ENCODE measurements at places on chromosomes 1 and 21. TPM values are rescaled to one million over a fixed set of nuclear protein-coding genes. Genes with fewer than 3 reads are reported as not detected.

GRCh38 chr1:212490276-212490675, 57.6 kb downstream of the NENF start:
- no peaks in the 10 kb centered on the region for H3K36me3 ChIP-seq
- H3K4me1 ChIP-seq, result no peaks in the 10 kb centered on the region
- no peak overlapping the region for H3K27ac ChIP-seq

GRCh38 chr1:183424691-183425090, 6.5 kb upstream of the NMNAT2 start:
- no peak overlapping the region for H3K27ac ChIP-seq
- no peaks in the 10 kb centered on the region for H3K4me1 ChIP-seq
- H3K27me3 ChIP-seq, result peaks cover 13% of the 10 kb centered on the region
- no peak for DNase-seq

DNA sequence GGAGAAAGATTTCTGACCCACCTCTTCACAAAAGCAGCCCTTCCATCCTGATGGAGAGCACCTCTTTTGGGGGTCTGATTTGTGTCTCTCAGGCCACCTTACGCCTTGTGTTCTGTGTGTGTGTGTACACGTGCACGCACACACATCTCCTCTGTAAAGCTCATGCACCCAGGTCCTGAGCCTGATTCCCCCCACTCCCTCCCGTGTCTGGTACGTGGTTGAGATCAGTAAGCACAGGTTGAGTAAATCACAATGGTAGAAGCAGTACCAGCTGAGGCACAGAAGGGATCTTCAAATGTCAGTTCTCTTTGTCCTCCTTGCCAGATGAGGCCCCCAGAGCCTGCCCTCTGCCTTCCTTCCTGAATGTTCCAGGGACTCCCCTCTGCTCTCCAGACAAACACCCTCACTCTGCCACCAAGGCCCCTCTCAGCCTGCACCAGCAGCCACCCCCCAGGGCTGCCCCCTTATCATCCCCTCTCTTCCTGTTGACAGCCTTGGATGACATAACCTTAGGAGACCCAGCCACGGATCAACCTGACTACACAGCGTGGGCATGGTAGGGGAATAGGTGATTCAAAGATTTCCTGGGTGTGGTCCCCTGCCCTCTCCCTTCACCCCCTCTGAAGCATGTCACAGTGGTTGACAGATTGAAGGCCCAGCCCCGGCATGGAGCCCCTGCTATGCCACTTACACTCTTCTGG, 112.8 kb downstream of the HIVEP3 start:
- H3K4me3 ChIP-seq, result no peak overlapping the region
- peaks cover 50% of the 10 kb centered on the region for H3K4me1 ChIP-seq
- no peaks in the 10 kb centered on the region for H3K36me3 ChIP-seq
- H3K27ac ChIP-seq, result peak overlapping the region; percentile 81
- DNase-seq, result no peak

DNA sequence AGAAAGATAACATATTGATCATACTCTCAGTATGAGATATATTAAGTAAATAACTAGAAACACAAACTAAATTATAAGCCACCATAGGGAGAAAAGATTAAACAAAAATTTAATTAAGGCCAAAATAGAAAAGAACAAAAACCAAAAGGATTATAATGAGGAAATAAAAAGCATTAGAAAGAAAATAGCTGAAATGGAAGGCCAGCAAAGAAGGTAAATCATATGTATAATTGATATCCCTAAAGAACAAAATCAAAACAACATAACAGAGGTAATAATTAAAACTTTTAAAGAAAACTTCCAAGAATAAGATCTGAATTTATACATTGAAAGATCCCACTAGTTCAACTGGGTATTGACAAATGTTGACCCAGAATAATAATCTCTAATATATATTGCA, 453.0 kb downstream of the LRRIQ3 start:
- no peak for DNase-seq
- H3K27me3 ChIP-seq, result no peaks in the 10 kb centered on the region
- no peak overlapping the region for H3K4me3 ChIP-seq
- H3K36me3 ChIP-seq, result no peaks in the 10 kb centered on the region

DNA sequence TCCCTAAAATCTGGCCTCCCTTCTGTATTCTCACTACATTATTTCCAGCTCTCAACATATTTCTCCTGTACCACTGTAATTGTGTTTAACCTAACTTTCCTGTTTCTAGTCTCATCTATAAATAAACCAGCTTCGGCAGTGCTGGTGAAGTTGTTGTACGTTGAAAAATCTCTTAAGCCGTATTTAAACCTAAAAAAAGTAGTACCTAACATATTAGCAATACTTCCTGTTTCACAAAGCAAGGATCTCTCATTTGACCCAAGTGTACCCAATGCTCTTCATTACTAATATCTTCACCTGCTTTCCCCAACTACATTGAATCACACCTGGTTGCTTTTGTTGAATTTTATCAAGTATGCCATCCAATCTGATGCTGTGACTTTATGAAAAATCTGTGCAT, 42.2 kb upstream of the RGS21 start:
- H3K4me3 ChIP-seq, result no peak overlapping the region
- no peaks in the 10 kb centered on the region for H3K27me3 ChIP-seq
- H3K36me3 ChIP-seq, result no peaks in the 10 kb centered on the region
- H3K27ac ChIP-seq, result no peak overlapping the region
- H3K4me1 ChIP-seq, result no peaks in the 10 kb centered on the region
- DNase-seq, result no peak

DNA sequence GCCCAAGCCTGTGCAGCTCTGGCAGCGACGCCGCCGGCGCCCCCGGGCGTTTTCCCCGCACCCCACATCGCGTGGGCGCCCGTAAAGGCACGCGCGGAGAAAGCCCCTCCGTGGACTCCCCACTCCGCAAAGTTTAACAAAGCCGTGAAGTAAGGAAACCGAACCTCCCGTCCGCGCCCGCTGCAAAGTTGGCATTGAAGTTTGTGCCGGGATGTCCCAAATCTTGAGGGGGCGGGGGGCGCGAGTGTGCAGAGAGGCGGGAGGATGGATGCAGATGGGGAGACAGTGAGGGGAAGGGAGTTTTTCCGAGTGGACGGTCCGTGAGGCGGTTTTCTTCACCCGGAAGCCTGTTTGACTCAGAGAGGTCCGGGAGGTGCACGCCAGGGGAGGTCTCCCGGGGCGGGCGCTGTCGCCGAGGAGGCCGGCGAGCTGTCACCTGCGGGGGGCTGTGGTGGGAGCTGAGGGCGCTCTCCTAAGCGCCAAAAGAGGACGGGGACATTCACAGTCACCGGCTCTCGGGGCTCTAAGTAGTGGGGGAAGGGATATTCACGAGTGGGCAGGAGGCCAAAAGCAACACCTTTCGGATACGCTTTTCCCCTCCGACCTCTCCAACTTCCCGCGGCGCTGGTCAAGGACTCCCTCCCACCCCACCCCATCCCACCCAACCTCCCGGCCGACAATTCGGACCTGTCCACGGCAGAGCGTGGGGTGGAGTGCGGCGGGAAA, 1.3 kb downstream of the WLS start:
- H3K4me1 ChIP-seq, result peaks cover 2% of the 10 kb centered on the region
- H3K36me3 ChIP-seq, result no peaks in the 10 kb centered on the region
- peak overlapping the region; percentile 38 for H3K4me3 ChIP-seq
- H3K27ac ChIP-seq, result no peak overlapping the region
- H3K27me3 ChIP-seq, result peaks cover 31% of the 10 kb centered on the region

GRCh38 chr1:163076446-163076845, 7.3 kb downstream of the RGS4 start:
- no peak overlapping the region for H3K27ac ChIP-seq
- H3K27me3 ChIP-seq, result peaks cover 3% of the 10 kb centered on the region
- no peaks in the 10 kb centered on the region for H3K36me3 ChIP-seq
- no peak overlapping the region for H3K4me3 ChIP-seq

- H3K27me3 ChIP-seq, result no peaks in the 10 kb centered on the region
- H3K27ac ChIP-seq, result no peak overlapping the region
- H3K4me1 ChIP-seq, result peaks cover 4% of the 10 kb centered on the region
- H3K4me3 ChIP-seq, result no peak overlapping the region
- DNase-seq, result no peak
Observed at GRCh38 chr1:34851431-34852105, 8.0 kb downstream of the SMIM12 start.

GRCh38 chr1:117758444-117759316, 152.8 kb downstream of the TENT5C start:
- H3K27ac ChIP-seq, result no peak overlapping the region
- H3K36me3 ChIP-seq, result no peaks in the 10 kb centered on the region
- peak overlapping the region; percentile 5 for H3K4me3 ChIP-seq
- H3K4me1 ChIP-seq, result peaks cover 15% of the 10 kb centered on the region
- peaks cover 17% of the 10 kb centered on the region for H3K27me3 ChIP-seq

- no peak overlapping the region for H3K4me3 ChIP-seq
- peaks cover 7% of the 10 kb centered on the region for H3K4me1 ChIP-seq
- no peak for DNase-seq
- no peaks in the 10 kb centered on the region for H3K27me3 ChIP-seq
Observed at GRCh38 chr1:175216444-175216843, 23.9 kb upstream of the KIAA0040 start.

- peaks cover 10% of the 10 kb centered on the region for H3K27me3 ChIP-seq
- H3K27ac ChIP-seq, result no peak overlapping the region
- no peak overlapping the region for H3K4me3 ChIP-seq
- DNase-seq, result no peak
- H3K4me1 ChIP-seq, result no peaks in the 10 kb centered on the region
Observed at GRCh38 chr1:62312698-62313097, 6.5 kb downstream of the KANK4 start.

DNA sequence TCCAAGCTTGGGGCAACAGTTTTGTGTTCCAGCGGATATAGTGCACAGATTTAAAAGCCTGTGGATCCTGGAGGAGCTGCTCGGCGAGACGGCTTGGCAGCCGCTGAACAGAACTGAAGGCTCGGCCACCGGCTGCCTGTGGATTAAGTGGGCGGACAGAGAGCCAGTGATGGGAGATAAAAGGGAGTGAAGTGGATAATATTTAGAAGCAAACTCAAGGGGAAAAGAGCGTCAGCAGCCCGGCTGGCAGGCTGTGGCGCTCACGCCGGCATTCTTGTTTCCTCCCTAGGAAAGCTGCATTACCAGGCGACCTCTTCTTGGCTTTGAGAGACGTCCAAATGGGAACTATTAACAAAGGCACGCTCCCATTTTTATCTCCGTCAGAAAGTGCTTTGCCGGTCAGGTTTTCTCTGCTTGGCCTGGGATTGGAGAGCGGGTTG, 10.4 kb downstream of the TRABD2B start:
- peaks cover 14% of the 10 kb centered on the region for H3K27me3 ChIP-seq
- H3K27ac ChIP-seq, result no peak overlapping the region

GRCh38 chr1:240190881-240191401, 99.3 kb downstream of the FMN2 start:
- H3K27me3 ChIP-seq, result no peaks in the 10 kb centered on the region
- DNase-seq, result no peak
- no peaks in the 10 kb centered on the region for H3K36me3 ChIP-seq
- H3K4me1 ChIP-seq, result no peaks in the 10 kb centered on the region
- H3K27ac ChIP-seq, result no peak overlapping the region
- H3K4me3 ChIP-seq, result no peak overlapping the region

The FCRL4 gene
- not detected for total RNA-seq

The LCE3D gene
- total RNA-seq, result not detected

The RAB42 gene
- not detected for total RNA-seq

The TMEM51 gene
- total RNA-seq, result 0.26 TPM
